RPMI7951 (cell line): ENCODE measurements at places on chromosomes 12 and 14. TPM values are rescaled to one million over a fixed set of nuclear protein-coding genes. Genes with fewer than 3 reads are reported as not detected.

INHBE gene
- 0.24 and 0.88 TPM in 2 replicates for total RNA-seq

FLVCR2 gene
- total RNA-seq: 1.3 and 2.1 TPM in 2 replicates

SIX1 gene
- total RNA-seq: 6.7 and 7.7 TPM in 2 replicates

LIN7A gene
- under 0.01 TPM in 1 of 2 replicates, not detected in the other for total RNA-seq

PSME2 gene
- total RNA-seq: 237 and 262 TPM in 2 replicates

DNA sequence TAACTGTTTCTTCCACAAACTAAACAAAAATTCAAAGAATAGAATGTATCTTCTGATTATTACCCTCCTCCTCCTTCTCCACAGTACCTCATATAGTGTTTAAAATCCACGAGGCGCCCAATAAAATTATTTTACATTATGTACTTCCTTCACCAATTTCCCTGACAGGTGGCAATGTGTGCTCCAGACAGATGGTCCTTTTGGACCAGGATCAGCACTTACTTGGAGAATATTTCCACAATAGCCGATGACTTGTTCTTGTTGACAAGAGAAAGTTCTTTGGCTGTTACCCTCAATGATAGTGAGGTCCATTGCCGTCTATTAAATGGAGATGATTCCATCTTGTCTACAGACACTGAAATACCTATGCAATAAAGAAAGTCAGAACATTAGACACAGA, 34.9 kb downstream of the LIMA1 start:
- no peak for DNase-seq

DNA sequence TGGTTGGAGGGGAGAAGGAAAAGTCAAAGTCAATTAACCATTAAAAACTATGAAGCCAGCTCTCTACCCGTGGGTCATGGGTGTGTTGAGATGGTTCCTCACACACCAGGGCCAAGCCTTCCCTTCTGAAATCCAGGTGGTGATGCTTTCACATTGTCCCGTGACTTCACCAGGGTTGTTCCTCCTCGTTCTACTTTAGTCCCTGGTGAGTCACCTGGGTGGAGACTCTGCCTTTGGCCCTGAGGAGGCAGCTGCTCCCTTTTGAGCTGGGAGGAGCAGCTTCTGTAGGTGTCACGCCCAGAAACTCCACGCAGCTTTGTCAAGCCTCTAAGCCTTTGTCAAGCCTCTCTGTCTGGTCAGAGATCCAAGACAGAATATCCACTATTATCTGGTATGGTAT, 348.3 kb downstream of the BMP4 start:
- DNase-seq: peak; percentile 13

- no peak for DNase-seq
Observed at GRCh38 chr14:104741803-104742251, 11.1 kb upstream of the SIVA1 start.

GRCh38 chr12:113071135-113072112, 14.9 kb downstream of the DTX1 start:
- no peak for DNase-seq

DNA sequence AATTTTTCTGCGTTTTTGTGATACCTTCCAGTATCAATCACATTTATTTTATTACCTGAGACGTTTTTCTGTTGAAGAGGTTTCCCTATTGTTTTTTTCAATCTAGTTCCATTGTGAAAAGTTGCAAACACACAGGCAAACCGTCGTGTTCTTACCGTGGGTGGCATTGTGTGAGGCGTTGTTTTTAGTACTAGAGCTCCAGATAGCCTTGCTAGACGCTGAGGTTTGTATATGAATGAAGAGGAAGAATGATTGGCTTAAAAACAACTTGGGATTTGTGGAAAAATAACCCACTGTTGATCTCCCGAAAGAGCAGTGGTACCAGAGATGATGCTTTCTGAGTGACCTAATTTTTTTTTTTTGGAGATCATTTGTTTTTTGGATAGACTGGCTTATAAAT, 1.0 kb downstream of the SOCS4 start:
- no peak for DNase-seq

- DNase-seq: peak; percentile 98
Observed at GRCh38 chr14:68143341-68143841, 323.8 kb downstream of the RAD51B start.

- no peak for DNase-seq
Observed at GRCh38 chr12:54432815-54433164, 13.7 kb upstream of the ITGA5 start.

- DNase-seq: peak; percentile 15
Observed at GRCh38 chr14:65035049-65035448, 48.4 kb downstream of the FNTB start.

DNA sequence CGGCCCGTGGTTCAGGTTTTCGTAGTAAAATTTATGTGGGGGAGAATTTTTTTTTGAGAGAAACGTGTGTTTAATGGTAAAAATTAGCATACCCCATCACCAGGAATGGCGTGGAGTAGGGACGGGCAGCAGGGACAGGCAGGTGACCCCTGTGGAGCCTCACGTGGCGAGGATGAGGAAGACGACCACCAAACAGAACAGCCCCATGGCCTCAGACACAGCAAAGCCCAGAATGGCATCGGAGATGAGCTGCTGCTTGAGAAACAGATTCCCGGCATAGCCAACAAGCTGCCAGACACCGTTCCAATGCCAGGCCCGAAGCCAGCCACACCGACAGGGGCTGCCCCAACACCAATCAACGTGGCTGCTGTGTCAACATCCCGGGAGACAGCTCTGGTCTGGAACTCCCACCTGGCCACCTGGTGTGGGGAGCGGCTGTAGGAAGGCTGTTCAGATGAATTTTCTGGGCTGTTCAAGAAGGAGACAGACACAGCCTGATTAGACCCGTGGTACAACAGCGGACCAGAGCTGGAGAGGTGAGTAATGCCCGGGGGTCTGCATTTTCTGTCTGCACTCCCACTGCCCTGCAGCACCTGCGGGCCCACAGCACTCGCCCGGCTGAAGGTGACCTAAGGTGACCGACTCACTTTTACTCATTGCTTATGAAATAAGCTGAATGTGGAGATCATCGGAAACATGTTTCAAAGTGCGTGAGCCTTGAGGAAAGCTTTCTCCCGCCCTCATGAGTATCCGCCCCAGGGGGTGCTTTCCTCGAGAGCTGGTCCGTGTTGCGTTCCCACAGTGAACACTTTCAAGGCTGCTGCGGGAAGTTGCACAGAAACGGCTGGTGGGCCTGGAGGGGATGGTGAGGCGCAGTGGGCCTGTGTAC, 10.6 kb downstream of the TMEM121 start:
- DNase-seq: no peak

GRCh38 chr14:96246539-96246847, 9.5 kb upstream of the BDKRB1 start:
- peak; percentile 96 for DNase-seq

DNA sequence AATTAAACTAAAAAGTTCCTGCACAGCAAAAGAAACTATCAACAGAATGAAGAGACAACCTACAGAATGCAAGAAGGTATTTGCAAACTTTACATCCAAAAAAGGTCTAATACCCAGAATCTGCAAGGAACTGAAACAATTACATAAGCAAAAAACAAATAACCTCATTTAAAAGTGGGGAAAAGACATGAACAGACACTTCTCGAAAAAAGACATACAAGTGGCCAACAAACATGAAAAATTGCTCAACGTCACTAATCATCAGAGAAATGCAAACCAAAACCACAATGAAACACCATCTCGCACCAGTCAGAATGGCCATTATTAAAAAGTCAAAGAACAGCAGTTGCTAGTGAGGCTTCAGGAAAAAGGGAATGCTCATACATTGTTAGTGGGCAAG, 15.2 kb downstream of the PDE6H start:
- DNase-seq: no peak
